Stimulated activated CD8-positive, alpha-beta memory T cell treated with anti-CD3 and anti-CD28 coated beads, Interleukin-15, amount 100 ng/mL, for 4 hours (primary cell): ENCODE measurements at places on chromosomes 7 and 10.

- no peak for DNase-seq
Observed at GRCh38 chr7:127946111-127946510, 85.1 kb downstream of the LRRC4 start.

- no peak for DNase-seq
Observed at GRCh38 chr10:21514129-21514817, 11.2 kb downstream of the SKIDA1 start.

DNA sequence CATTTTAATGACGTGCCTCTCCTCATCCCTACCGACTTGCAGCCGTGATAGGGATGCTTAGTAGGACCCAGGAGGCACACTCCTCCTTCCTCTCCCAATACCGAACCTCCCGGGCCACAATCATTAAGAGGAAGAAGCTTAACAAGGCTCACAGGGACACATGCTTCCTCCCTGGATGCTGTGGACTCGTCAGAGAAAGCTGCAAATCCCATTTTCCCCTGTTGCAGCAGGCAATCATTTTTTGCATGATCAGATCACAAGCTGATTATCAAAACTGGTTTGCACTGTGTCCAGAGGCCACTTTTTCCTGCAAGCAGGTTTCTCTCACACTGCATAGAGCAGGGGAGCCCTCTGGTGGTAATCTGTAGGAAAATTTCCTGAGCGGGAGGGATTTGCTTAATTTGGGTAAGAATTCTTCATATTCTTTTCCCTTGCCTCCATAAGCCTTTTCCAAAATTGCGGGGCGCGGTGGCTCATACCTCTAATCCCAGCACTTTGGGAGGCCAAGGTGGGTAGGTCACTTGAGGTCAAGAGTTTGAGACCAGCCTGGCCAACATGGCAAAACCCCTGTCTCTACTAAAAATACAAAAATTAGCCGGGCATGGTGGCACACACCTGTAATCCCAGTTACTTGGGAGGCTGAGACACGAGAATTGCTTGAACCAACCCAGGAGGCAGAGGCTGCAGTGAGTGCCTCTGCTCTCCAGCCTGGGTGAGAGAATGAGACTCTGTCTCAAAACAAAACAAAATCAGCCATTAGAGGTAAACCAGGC, 16.1 kb upstream of the LAMB4 start:
- no peak for DNase-seq

DNA sequence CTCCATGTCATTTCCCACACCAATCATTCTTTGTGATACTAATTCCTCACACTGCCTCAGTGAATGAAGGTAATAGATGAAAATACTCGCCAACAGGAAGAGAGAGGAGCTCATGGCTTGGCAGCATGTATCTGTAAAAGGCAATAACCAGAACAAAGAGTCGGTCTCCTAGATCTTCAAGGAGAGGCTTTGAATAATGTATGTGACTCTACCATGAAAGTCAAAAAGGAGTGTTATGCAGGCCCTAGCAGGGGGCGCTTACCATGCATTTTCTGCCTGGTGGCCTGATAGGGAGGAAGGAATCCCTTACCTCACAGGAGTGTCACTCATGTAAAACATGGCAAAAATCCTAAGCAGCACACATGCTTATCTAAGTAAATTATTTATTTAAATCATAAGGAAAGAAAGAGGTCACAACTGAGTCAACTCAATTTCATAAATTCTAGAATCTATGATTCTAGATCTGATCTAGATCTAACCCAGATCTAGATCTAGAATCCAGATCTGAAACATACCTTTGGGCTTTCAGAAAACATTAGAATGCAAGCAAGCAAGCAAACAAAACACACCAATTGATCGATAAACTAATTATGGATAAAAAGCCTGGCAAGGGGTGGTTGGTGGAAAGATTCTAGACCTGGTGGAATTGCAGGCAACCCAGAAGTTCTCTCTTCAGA, 226.3 kb upstream of the KLF6 start:
- DNase-seq: no peak

DNA sequence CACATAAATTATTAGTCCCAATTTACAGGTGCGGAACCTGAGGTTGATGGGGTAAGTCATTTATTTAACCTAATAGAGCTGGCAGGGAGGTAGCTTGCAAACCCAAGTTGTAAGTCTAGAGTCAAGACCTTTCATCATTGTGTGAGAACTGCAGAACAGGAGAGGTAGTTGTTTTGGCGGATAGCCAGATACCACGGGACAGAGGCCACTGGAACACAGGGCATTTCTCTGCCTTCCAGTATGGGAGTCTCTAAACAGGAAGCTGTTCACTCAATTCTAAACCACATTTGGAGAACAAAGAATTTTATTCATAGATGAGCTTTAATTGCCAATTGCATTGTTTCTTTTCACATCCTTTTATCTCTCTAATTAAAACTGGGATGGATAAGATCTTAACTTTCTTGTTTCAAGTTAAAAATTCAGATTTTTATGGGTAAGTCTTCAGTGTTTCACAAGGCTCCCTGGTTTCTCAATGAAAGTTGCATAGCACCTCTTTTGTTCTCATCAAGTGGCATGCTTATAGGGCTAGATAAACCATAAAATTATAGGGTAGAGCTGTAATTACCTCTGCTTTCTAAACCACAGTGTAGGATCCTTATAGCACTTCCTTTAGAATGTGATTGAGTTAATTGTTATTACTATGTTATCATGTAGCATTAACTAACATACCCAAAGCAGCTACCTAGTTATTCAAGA, 489.0 kb downstream of the GATA3 start:
- no peak for DNase-seq

DNA sequence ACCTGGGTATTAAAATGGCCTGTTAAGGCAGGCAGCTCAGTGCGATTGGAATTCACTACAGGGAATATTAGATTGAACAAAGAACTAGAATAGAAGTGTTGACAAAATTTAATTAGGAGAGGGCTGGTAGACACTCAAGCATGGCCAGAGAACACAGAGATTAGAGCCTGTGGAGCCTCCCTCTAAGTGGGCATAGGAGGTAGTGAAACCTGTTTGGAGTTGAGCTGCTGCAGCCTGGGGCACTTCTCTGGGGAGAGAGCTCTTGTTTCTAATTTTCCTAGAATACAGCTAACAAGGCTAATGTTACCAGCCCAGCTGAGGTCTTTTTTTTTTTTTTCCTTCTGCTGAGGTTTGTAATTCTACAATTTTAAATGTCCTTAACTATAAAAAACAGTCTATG, 46.4 kb downstream of the TMEM168 start:
- DNase-seq: no peak

GRCh38 chr7:155311826-155312537, 14.3 kb downstream of the INSIG1 start:
- no peak for DNase-seq

- no peak for DNase-seq
Observed at GRCh38 chr10:125193306-125193877, 33.0 kb upstream of the CTBP2 start.

- no peak for DNase-seq
Observed at GRCh38 chr10:90674928-90675327, 182.9 kb downstream of the HTR7 start.

GRCh38 chr10:71360735-71361134, 36.0 kb upstream of the CDH23 start:
- no peak for DNase-seq

DNA sequence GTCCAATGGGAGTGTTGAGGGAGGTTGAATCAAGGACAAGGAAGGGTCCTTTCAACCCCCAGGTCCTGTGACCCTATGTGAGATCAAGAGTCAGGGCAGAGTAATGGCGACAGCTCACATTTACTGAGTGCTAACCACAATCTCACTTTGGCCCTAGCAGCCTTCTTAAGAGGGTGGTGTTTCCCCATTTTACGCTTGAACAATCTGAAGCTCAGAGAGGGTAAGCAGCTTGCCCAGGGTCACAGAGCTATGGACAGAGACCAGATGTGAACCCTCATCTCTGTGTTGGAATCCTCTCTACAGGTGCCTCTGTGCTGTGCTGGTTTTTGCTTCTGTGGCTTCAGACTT, 102.0 kb downstream of the GRK5 start:
- DNase-seq: no peak

DNA sequence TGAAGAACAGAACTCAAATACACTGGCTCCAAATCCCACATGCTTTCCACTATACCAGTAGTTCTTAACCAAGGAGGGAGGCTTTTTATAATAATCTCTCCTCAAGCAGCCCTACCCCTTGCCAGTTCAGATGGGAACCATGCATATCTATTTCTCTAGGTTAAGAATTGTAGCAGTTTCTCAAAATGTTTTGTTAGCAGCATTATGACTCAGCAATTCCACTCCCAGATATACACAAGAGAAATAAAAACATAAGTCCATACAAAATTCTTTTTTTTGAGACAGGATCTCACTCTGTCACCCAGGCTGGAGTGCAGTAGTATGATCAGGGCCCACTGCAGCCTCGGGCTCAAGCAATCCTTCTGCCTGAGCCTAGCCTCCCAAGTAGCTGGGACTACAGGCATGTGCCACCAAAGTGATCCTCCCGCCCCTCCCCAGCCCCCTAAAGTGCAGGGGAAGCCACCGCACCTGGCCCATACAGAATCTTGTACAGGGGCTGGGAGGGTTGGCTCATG, 18.1 kb downstream of the YWHAG start:
- no peak for DNase-seq

GRCh38 chr10:124006526-124006925, 86.9 kb downstream of the CHST15 start:
- DNase-seq: no peak

GRCh38 chr10:77680065-77680464, 42.5 kb upstream of the KCNMA1 start:
- DNase-seq: no peak

DNA sequence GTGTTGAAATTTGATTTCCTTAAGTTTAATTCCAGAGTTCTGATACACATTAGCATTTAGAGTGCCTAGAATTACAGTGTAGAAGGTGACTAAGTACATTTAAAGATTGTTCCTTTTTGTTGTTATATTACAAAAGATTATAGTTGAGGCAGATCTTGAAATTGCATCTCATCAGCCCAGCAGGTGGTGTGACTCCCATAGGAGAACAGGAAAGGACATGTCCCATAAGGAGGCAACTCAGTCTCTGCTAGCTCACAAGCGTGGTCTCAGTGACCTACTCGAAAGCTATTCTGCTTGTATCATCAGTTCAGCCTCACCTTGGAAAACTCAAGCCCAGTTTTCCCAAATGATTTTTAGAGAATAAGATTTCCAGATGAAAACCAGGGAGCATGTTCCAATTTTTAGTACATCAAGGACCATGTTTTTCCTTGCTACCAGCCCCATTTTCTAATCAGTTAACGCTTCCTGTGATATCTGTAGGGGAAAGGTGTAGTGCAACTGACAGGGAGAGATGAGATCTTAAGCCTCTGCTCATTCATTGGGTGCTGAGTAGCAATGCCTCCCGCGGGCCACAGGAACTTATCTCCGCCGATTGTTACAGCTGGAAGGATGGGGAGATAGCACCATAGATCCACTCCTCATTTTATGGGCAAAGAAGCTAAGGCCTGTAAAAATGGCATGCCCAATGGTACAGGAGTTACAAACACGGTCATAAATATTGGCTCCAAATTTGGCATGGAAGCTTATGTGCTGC, 1.1 kb upstream of the GNAI1 start:
- no peak for DNase-seq

- DNase-seq: no peak
Observed at GRCh38 chr10:127997271-127997670, 90.4 kb downstream of the PTPRE start.

DNA sequence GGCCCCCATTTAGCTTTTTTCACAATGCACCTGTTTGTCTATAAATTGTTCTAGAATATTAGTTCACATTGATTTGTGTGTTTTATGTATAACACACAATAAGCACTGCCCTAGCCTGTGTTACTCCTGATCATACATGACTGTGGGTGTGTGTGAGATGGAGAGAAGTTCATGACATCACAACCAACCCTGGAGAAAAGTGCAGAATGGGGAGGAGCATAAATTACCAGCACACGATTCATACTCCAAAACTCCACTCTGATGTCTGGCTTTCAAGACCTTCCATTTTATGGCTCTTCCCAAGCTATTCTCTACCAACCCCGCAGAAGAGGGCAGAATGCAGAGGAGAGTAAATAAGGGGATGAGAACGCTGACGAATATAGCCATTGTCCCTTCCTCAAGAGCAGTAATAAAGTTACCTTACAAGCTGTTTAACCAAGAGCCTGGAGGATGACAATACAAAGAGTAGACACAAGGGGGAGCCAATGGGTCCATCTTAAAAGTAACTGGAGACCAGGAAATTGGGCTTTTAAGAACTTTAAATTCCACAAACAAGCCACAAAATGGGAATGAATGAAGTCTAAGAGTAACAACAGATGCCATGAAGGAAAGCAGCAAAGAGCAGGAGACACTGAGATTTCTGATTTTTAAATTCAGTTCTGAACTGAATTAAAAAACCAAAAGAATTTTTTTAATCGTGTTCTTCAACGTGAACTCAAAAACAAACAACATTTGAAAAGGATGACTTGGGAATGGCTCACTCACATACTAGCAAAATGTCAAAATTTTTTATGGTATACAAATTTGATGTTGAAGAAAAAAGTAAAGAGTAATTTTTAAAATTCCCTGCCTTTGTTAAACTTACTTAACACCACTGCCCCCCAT, 159.6 kb downstream of the PARD3 start:
- DNase-seq: no peak

GRCh38 chr7:157097569-157097968, 41.2 kb upstream of the UBE3C start:
- no peak for DNase-seq

GRCh38 chr10:120503689-120504088, 46.7 kb downstream of the PLPP4 start:
- DNase-seq: no peak

DNA sequence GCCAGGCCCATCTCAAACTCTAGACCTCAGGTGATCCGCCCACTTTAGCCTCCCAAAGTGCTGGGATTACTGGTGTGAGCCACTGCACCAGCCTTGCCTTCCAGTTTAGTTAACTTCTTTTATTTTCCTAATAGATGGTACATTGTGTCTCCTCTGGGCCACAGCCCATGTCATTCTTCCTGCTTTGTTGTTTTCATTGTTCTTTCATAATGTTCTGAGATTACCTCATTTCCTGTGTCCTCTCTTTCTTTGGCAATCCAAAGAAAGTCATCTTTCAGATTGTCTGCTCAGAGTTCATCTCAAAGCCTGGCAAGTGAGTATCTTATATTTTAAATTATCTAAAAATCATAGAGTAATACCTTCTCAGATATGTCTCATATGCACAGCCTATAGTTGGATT, at the start of gene OLAH:
OLAH (plus strand) TSS at position 270 of the 400 bp plus-strand sequence. CDS start 3,346 bp downstream, outside the sequence.
- DNase-seq: no peak

GRCh38 chr10:113987156-113987555, 56.5 kb upstream of the ADRB1 start:
- no peak for DNase-seq

DNA sequence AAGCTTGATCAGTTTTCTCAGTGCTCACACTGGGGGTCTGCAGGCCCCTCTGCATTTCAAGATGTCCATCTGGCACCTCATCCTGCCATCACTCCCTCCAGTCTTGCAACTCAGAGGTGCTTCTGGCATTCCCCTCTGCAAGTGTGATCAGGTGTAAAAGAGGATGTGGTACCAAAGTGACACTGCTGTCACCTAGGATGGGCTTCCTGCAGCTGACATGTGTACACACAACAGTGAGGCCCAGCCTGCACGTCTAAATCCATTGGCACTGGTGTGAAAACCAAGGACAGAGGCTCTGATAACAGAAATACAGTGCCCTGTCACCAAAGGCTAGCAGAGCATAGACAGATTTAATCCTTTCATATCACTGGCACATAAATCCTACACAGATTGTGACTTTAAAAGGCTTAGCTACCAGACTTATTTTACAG, 162.5 kb upstream of the CELF2 start:
- no peak for DNase-seq

GRCh38 chr7:124062171-124062570, 29.3 kb upstream of the TMEM229A start:
- no peak for DNase-seq
